ENCODE measurements at places on chromosomes 2 and 18.

GRCh38 chr2:100845141-100845991 lies 25.4 kb downstream of the NPAS2 start:
- no peak overlapping the region for H3K27ac ChIP-seq
- no peak overlapping the region for H3K4me3 ChIP-seq
- H3K27me3 ChIP-seq, result no peaks in the 10 kb centered on the region
- no peak for DNase-seq

GRCh38 chr2:105143467-105144151 lies 97.9 kb upstream of the GPR45 start:
- no peak overlapping the region for H3K27ac ChIP-seq
- no peaks in the 10 kb centered on the region for H3K4me1 ChIP-seq

DNA sequence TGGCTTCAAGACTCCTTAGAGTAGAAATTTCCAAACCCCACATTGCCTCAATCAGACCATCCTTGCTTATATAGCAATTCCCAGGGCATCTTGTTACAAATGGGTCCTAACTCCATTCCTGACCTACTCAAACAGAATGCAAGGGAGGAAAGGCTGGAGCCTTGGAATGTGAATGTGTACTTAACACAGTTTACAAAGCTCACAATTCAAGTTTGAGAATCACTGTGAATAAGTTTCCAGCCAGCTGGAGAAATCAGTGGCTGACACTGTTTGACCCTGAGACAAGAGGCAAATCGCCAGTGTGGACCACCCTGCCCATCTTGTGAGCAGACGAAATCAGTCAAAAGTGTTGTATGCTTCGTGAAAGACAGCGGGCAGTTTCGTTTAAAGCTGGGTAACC lies 65.5 kb downstream of the SOWAHC start:
- no peak overlapping the region for H3K27ac ChIP-seq
- no peaks in the 10 kb centered on the region for H3K27me3 ChIP-seq
- H3K4me3 ChIP-seq, result no peak overlapping the region

GRCh38 chr2:203551778-203552177 lies 16.7 kb upstream of the RAPH1 start:
- no peaks in the 10 kb centered on the region for H3K27me3 ChIP-seq
- H3K4me1 ChIP-seq, result no peaks in the 10 kb centered on the region
- H3K4me3 ChIP-seq, result no peak overlapping the region
- no peak overlapping the region for H3K27ac ChIP-seq
- H3K36me3 ChIP-seq, result no peaks in the 10 kb centered on the region
